ENCODE measurements at places on chromosomes 16 and 17.

- peak; percentile 46 for DNase-seq
Observed at GRCh38 chr17:78789663-78790181, 7.6 kb upstream of the CYTH1 start.

DNA sequence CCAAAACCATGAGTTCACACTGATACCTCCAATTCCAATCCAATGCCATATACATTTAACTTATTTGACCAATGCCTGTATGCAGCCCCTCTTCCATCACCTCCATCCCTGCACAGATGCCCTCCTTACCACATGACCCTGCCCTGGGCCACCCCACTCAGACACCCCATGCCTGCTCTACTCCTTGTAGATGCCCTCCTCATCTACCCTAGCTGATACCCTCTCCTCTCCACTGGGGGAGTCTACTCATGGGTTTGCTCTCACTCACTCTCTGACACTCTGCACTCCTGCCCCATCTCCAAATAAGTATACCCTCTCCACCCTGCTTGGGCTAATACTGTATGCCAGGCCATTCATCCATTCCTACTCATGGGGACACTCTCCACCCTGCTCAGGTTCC is 16.0 kb upstream of the CMTM4 start:
- no peak for DNase-seq

DNA sequence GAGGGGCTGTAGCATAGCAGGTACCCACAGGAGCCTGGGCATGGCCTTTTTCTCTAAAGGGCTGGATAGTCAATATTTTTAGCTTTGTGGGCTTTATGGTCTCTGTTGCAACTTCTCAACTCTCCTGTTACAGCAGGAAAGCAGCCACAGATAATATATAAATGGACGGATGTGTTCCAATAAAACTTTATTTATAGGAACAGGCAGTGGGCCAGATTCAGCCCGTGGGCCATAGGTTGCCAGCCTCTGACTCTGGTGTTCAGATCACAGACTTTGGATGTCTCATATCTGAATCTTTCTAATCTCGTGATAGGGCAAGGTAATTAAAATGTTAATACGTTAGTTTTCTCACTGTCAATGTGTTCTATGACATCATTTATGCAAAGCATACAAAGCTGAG is 136.4 kb downstream of the WWOX start:
- no peak for DNase-seq

- no peak for DNase-seq
Observed at GRCh38 chr17:58680038-58680369, 11.8 kb downstream of the TEX14 start.

DNA sequence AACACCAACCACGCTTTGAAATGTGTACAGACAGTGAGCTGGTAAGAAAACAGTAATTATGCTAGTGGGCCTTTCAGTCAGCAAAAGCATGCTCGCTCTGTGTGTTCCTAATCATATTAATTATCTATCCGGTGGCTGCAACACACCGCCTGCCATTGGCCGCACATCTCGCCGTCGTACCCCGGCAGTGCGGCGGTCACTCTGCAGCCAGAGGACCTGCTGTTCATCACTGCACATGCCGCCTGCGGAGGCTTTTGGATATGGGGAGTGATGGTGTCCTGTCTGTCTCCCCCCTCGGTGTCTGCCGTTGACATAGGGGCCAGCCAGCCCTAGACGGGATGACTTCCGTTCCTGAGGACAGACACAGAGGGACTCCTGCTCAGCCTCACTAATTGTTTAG is 68.5 kb downstream of the RPA1 start:
- DNase-seq, result no peak

DNA sequence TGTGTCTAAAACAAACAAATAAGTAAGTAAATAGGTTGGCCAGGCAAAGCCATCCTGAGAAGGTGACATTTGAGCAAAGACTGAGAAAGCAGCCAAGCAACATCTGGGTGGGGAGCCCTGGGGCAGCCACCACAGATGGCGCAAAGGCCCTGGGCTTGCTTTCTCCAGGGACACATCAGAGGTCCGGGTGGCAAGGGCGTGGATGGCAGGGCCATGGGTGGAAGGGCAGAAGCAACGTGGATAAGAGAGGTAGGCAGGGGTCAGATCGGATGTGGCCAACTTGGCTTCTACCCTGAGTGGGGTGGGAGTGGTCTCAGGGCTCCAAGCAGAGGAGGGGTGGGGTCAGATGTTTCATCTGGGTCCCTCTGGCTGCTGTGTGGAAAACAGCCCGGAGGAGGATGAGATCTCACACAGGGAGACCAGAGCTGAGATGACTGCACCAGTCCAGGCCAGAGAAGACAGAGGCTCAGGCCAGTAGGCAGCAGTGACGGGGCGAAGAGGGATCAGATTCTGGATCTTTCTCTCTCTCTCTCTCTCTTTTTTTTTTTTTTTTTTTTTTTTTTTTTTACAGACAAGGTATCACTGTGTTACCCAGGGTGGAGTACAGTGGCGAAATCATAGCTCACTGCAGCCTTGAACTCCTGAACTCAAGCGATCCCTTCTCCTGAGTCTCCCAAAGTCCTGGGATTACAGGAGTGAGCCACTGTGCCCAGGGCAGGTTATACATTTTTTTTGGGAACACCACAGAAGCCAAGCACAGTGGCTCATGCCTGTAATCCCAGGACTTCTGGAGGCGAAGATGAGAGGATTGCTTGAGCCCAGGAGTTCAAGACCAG is 6.1 kb upstream of the SPN start:
- DNase-seq, result no peak

- DNase-seq, result no peak
Observed at GRCh38 chr17:26774291-26775218, 519.4 kb upstream of the WSB1 start.

DNA sequence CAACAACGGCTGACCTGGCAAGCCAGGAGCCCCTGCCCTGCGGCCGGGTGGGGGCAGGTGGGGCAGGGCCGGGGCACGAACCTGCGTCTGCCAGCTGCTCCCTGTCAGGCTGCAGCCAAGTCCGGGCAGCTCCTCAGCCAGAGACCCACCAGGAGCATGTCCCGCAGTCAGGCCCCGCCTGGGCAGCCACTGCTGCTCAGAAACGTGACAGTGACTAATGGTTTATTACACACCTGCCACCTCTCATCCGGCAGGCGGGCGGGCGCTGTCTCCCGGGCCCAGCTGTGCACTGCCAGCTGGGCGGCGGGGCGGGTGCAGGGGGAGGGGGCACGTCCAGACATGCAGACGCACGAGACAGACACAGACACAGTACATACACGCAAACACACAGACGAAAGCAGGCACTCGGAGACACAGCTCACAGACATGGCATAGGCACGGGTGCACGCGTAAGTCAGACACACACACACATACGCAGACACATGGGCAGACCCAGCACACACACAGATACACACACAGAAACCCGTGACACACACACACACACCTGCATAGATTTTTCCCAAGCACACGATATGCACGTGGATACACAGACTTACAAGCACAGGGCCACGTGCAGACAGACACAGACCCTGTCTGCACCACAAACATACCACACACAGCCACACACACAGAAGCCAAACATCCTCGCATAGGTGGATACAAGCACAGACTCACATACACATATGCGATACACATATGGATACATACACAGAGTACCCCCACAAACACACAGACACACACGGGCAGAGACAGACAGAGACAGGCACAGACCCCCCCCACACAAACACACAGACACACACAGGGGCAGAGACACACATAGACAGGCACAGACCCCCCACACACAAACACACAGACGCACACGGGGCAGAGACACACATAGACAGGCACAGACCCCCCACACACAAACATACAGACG is 248.3 kb upstream of the CIBAR2 start:
- DNase-seq, result no peak

DNA sequence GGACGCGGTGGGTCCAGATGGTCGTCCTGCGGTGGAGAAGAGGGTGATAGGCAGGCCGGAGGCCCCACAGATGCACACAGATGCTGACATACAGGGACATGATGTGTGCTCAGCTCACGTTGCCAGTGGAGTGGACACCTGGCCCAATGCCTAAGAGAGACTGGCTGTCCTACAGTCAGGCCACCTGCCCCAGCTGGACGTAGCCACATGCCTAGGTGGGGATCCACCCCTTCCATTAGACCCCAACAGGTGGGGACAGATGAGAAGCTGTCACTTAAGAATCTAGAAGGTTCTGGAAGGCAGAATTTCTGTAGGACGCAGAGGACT is 117.6 kb upstream of the ZNF750 start:
- DNase-seq, result no peak

- DNase-seq, result no peak
Observed at GRCh38 chr17:74431568-74432423, at the start of gene GPRC5C. GPRC5C (plus strand) TSS chr17:74432088; CDS start chr17:74439777, 7,689 bp downstream.

GRCh38 chr17:80992077-80992947 is 671 bp downstream of the CHMP6 start:
- no peak for DNase-seq

DNA sequence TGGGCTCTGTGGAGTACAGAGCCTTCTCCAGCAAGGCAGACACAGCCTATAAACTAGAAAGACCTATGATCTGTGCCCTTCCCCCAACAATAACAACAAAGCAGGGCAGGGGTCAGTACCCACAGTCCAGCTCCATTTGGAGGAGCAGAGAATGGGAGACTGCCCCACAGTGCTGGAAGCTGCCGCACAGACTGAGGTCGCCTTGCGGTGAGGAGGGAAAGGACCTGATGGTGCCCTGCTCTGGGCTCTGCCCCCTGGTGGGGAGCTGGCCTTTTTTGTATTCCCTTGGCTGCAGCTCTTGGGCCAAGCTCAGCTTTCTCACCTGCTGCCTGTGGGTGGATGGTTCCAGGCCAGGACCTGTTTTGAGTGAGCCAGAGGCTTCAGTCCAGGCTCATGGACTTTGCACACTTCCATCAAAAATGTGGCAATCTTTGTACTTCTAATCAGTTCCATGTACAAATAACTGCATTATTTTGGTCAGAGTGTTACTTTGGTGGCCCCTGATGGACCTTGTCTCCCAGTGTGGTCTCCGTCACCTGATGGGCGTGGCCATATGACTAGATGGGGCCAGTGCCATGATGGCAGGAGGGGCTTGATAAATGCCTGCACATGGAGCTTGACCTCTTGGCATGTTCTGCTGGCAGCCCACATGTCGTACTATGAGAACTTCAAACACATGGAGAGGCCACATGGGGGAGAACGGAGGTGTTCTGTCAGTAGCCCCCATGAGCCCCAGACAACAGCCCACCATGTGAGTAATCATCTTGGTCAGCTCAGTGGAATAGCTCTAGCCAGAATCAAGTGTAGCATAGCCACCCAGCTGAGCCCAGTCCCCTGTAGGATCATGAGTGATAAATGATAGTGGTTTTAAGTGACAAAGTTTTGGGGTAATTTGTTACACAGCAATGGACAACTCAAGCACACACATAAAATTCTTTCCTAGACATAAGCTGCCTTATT is 24.2 kb downstream of the B9D1 start:
- DNase-seq, result peak; percentile 52

- peak; percentile 49 for DNase-seq
Observed at GRCh38 chr17:63696381-63696961, 3.5 kb downstream of the LIMD2 start.

DNA sequence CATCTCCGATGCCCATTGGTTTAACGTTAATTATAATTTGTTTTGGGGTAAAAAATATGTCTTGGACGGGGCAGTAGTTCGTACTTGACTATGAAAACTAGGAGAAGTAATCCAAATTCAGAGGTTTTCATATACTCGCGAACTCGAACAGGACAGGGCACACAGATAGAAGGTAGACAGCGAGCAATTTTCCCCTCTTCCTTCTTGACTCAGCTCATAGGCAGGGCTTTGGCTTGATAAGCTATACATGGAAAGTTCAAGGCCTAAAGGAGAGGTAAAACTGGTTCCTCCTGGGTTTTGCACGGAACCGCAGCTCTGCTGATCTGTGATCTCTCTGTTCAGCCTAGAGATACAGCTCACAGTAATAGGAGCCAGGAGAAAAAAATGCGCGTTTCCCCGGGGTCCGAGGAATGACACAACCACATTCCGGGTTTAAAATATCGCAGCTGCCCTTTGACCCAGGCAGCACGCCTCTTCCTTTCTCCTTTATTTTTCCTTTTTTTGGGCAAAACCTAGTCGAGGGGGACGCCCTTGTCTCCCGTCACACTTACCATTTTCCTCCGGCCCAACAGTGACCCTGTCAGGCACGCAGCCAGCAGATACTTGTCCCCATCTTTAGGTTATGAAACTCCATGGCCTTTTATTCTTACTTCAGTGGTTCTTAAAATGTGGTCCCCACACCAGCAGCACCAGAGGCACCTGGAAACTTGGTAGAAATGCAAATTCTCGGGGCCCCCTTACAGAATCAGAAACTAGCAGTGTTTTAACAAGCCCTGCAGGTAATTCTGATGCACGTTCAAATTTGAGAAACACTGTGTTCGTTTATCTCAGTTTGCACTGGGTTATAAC is 1.7 kb upstream of the LASP1 start:
- peak; percentile 57 for DNase-seq

- DNase-seq, result peak; percentile 41
Observed at GRCh38 chr16:10895053-10895946, 18.3 kb downstream of the CIITA start.

GRCh38 chr16:29111421-29111820 is 126.6 kb downstream of the LAT start:
- no peak for DNase-seq

DNA sequence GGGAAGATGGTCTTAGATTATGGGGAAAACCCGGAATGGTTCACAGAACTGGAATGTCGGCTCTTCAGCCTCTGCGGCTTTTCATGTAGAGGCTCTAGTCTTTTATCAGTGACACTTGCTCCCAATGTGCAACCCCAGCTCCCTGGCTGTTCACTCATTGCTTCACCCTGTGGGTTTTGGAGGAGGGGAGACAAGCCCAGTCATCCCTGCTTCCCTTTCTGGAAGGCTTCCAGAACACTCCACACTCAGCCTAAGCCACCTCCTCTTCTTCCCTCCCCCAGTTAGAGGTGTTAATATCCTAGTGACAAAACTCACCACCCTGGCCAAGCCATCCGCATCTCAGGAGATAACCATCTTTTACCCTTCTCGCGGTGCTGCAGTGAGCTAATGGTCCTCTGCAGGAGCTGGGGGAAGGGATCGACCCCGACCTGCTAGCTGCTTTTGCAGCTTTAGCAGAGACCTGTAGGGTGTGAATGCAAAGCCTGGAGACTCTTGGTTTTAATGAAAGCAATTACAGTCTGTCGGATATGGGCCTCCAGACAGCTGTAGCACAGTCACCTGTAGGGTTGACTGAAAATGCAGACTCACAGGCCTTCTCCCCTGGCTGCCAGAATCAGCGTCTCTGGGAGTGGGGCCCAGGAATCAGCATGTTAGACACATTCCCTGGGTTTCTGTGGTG is 24.3 kb upstream of the LASP1NB start:
- DNase-seq, result peak; percentile 96

DNA sequence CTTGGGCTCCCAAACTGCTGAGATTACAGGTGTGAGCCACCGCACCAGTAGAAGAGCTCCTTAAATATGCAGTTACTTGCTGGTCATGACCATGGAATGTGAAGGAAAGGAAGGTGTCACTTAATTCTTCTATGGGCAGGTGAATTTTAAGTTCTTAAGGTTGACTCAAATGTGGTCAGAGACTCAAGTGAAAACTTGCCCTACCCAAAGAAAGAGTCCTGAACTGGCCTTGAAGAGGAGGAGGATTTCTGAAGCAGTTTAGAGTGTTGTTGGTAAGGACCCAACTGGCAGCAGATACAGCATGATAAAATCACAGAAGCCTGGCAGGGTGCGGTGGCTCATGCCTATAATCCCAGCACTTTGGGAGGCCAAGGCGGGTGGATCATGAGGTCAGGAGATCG is 29.4 kb downstream of the CHD9 start:
- no peak for DNase-seq

GRCh38 chr17:5832886-5833285 is 237.3 kb upstream of the WSCD1 start:
- DNase-seq, result peak; percentile 76

- no peak for DNase-seq
Observed at GRCh38 chr17:17782523-17783115, 54.2 kb downstream of the SREBF1 start.

- DNase-seq, result peak; percentile 23
Observed at GRCh38 chr16:31186176-31186575, 6.2 kb downstream of the FUS start.

Measured in choroid plexus epithelial cell (primary cell).